ENCODE measurements at places on chromosomes 7 and 10.

DNA sequence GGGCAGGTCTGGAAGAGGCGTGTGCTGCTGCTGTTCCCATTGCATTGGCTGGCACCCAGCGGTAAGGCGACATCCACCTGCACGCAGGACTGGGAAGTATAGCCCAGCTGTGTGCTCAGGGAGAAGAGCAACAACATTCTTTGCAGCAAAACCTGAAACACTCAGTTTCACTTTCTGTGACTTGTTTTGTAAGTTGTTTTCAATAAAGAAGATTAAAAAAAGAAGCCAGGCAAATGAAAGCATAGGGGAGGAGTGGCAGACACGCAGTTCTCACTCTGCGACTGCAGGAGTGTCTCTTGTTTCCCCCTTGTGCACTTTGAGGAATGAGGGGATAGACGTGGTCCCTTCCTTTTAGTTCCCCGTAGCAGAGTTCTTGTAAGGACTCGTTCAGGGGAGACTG lies 5.8 kb downstream of the FBH1 start:
- no peak for DNase-seq

DNA sequence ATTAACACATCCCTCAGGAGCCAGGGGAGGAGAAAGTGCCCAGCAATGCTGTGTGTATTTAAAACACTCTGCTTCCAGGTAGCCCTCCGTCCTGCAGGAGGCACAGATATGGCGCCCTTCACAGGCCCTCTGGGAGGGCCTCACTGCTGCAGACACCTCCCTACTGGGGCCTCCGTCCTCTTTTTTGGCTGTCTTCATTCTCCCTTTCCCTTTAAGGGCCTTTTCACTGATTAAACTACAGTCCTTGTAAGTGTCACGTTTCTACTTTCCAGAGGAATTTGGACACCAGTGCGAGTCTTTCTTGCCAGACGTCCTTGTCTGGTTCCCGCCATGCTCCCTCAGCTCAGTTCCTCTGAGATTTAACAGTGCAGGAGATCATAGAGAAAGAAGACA lies 39.7 kb upstream of the MKRN1 start:
- no peak for DNase-seq

DNA sequence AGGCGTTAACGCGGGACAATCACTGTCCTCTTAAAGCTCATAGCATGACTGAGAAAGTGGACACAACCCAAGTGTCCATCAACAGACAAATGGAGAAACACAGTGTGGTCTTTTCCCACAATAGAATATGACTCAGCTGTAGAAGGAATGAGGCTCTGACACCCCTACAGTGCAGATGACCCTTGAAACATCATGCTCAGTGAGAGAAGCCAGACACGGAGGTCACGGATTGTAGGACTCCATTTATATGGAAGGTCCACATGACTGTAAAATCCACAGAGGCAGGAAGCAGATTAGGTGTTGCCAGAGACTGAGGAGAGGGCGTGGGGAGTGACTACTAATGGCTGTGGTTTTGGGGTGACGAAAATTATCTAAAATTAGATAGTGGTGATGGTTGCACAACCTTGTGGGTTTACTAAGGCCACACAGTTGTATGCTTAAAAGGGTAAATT lies 6.1 kb upstream of the NCAPG2 start:
- no peak for DNase-seq

GRCh38 chr7:30176463-30177109 lies 41.8 kb downstream of the MTURN start:
- no peak for DNase-seq

DNA sequence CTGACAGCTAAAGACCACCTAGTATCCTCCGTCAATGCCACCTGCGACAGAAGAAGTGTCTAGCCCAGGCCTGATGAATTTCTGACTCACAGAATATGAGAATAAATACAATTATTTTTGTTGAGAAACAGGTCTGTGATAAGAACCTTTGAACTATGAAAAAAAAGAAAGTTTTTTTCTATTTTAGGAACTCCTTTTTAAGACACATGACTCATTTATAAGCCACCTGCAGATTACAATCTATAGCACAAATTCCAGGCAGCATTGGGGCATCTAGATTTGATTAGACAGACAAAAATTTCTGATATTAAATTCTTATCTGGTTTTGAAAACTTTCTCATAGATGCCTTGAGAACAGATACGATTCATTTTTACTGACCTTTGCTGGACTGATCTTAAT lies 256.7 kb upstream of the LYZL1 start:
- DNase-seq = no peak

DNA sequence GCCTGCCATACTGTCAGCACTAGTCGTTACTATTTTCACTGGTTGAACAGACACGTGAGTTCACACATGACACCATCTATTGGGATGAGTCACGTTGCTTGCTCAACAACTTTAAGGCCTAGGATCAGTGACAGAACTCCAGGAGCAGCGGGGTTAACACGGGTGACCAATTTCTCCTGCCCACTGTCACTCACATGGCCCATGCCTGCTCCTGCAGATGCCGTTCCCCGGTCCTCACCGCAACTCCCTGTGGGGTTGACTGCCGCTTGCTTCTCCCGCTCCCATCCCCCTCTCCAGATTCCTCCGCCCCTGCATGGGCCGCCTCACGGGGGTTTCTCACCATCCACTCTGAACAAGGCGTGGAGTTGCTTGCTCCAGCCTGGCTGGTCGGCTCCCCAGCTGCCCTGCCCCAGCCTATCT lies 128.2 kb downstream of the TAX1BP1 start:
- DNase-seq = no peak

- DNase-seq = no peak
Measured at GRCh38 chr7:6618621-6619020, 3.2 kb downstream of the ZNF853 start.

- DNase-seq = no peak
Measured at GRCh38 chr7:24756545-24757352, 515 bp downstream of the GSDME start.

DNA sequence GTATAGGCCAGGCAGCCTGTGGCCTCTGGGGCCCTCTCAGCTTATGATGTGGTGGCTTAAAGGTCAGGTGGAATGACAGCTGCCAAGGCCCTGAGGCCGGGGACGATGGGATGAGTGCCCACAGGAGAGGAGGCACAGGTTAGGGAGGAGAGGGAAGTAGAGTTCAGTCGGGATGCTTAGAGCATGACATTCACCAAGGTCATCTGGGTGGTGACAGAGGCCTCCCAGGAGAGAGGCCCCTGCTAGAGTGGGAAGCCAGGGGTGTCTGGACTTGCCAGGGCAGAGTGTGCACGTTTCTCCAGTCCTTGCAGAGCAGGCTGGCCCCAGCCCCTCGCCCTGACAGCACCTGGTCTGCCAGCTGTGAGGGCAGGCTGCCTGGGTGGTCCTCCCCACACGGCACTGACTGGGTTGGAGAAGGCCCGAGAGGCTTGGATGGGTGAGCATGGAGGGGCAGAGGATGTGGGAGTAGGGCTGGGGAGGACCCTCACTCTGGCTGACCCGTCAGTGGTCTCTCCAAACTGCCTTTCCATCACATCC lies 1.5 kb downstream of the CALHM1 start:
- no peak for DNase-seq

GRCh38 chr7:92633211-92633906 lies 43.2 kb upstream of the FAM133B start:
- no peak for DNase-seq

GRCh38 chr7:37769291-37769690 lies 79.1 kb upstream of the NME8 start:
- DNase-seq = no peak

- no peak for DNase-seq
Measured at GRCh38 chr7:112995059-112995824, 91.4 kb downstream of the GPR85 start.

DNA sequence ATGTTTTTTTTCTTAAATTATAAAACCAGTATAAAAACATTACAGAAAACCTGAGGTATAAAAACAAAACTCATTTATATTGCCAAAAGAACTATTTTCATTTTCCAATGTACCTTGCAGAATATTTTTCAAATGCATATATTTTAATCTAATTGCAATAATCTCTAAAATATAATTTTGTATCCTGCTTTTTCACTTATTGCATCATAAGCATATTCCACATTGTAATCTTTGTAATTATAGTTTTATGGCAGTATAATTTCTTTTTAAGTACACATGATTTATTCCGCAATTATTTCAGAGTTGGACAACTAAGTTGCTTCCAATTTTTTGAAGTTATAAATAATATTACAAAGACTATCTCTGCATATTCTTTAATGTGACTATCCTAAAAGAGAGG lies 43.7 kb downstream of the SGCE start:
- no peak for DNase-seq

- no peak for DNase-seq
Measured at GRCh38 chr7:126557271-126557670, 695.5 kb downstream of the GRM8 start.

GRCh38 chr7:5343884-5344283 lies 61.1 kb downstream of the SLC29A4 start:
- no peak for DNase-seq

GRCh38 chr7:108613147-108613948 lies 43.7 kb downstream of the DNAJB9 start:
- DNase-seq = no peak

DNA sequence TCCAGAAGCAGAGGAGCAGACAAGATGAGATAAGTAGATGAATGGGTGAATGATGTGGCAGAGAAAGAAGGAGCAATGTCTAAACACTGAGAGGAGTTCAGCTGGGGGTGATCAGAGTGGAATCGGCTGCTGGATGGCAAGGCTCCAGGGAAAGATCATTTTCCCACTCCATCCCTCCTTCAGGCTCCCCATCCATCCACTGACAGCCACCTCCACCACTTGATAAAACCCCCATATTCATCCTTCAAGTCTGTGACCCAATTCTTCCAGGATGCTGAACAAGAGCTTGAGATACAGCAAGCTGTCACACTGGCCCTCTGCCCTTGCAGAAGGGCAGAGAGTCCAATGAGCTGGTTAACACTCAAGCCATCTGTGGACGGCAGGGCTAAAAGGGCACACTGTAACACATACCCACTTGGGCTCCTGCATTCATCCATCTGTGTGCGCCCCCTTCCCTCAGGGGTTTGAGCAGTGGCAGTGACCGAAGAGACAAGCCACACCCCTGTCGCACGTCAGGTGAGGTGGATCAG lies 30.8 kb upstream of the CACNB2 start:
- no peak for DNase-seq

DNA sequence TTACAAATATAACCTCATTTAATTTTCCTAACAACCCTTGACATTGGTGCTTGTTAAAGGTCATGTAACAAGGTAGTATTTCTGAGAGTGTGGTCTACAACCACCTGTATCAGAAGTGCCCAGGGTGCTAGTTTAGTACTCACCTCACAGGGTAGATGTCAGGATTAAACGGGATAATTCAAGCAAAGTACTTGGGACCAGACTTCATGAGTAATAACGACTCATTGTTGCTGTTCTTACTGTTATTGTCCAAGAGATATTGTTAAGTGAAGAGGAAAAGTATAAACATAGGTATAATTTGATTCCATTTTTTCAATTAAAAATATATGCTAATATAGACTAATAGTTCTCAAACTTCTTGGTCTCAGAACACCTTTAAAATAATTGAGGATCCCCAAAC lies 179.3 kb downstream of the WNT2 start:
- DNase-seq = no peak

- DNase-seq = no peak
Measured at GRCh38 chr7:127810696-127811660, 159.0 kb downstream of the SND1 start.

- DNase-seq = no peak
Measured at GRCh38 chr7:96041171-96041570, 268.8 kb downstream of the DYNC1I1 start.

GRCh38 chr10:115985786-115986185 lies 287.2 kb downstream of the GFRA1 start:
- DNase-seq = no peak

GRCh38 chr7:81810476-81811155 lies 40.8 kb upstream of the HGF start:
- DNase-seq = no peak

- no peak for DNase-seq
Measured at GRCh38 chr7:46996972-46997371, 584.9 kb downstream of the TNS3 start.

DNA sequence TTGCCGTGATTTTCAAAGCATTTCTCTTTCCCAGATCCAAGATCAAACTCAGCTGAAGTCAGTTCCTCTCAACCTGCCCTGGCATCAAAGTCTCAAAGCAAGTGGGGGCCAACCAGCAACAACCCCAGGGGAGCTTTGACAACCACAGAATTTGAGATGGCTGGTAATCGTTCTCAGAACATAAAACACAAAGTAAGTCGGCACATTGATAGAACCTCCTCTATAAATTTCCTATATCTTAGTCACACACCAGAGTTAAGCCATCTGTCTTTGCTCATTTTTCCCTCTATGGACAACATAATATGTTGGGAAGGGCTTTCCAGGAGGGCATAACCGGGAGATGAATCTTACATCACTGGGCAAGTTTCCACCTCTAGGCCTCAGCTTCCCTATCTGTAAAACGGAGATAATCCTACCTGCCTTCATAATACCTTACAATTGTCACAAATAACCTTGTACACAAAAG lies 1.2 kb upstream of the DNAJC9 start:
- no peak for DNase-seq

GRCh38 chr10:90130321-90131086 lies 429.1 kb downstream of the KIF20B start:
- no peak for DNase-seq

DNA sequence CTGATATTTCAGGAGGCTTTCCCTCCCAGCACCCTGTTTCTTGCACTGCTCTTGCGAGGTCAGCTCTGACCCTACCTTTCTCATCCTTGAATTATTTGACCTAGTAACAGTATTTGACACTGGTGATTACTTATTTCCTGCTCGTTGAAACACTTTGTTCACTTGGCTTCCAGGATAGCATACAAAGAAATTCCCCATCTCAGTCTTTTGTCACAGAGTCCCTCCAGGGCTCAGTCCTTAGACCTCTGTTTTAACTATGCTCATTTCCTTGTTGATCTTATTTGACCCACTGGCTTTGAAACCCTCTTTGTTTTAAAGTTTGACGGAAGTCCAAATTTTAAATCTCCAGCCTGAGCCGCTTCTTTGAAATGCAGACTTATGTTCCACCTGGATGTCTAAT lies 29.9 kb downstream of the BMPR1A start:
- no peak for DNase-seq

DNA sequence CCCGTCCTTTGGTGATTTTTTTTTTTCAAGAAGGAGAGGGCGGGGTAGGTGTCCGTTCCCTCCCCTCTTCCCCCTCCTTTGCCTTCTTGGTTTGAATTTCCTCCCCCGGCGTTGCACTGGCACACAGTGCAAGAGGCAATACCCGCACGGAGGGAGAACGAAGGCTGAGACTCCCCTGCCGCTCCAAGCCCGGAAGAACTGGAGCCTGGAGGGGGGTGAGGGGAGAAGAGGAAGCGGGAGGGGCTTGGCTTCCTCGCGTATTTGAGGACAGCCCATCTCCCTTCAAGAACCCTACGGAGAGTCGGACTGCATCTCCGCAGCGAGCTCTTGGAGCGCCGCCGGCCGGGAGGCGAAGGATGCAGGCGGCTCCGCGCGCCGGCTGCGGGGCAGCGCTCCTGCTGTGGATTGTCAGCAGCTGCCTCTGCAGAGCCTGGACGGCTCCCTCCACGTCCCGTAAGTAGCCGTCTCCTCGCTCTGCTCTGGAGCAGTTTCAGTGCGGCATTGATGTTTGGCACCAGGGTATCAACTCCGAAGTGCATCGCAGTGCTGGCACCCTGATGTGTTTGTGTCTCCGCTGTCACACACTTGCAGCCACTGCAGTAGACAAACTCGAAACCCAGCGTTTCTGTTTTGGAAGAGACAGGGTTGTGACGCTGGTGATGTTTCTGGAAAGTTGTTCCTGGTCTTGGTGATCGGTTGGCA lies at the start of gene CNTNAP2:
Gene CNTNAP2, plus strand, starts transcription at position 281 of the 702 bp plus-strand sequence. Its CDS starts 76 bp downstream, at position 357.
- no peak for DNase-seq

GRCh38 chr10:59814878-59815277 lies 61.6 kb upstream of the MRLN start:
- no peak for DNase-seq
